ENCODE measurements at places on chromosomes 12 and 14. TPM values are rescaled to one million over a fixed set of nuclear protein-coding genes. Genes with fewer than 3 reads are reported as not detected.
A peak's percentile ranks its signal among the peaks of the same experiment; 100 is the strongest.

Gene NKX2-1
- total RNA-seq: not detected

Gene FAM186B
- total RNA-seq: under 0.01 TPM

Gene MIA2
- total RNA-seq: 11.9 TPM

Gene KITLG
- total RNA-seq: 71.7 TPM

Gene B4GALNT1
- 4.2 TPM for total RNA-seq

Gene SSPN
- 67.8 TPM for total RNA-seq

Gene RD3L
- not detected for total RNA-seq

Gene POTEM
- total RNA-seq: not detected

Gene OAS1
- 10.1 TPM for total RNA-seq

Gene SIX1
- total RNA-seq: 0.46 TPM

GRCh38 chr12:13197526-13198143, 1.1 kb downstream of the EMP1 start:
- peak overlapping the region; percentile 77 for H3K27ac ChIP-seq
- H3K36me3 ChIP-seq: no peaks in the 10 kb centered on the region
- peak overlapping the region; percentile 54 for H3K4me3 ChIP-seq
- peaks cover 47% of the 10 kb centered on the region for H3K4me1 ChIP-seq

DNA sequence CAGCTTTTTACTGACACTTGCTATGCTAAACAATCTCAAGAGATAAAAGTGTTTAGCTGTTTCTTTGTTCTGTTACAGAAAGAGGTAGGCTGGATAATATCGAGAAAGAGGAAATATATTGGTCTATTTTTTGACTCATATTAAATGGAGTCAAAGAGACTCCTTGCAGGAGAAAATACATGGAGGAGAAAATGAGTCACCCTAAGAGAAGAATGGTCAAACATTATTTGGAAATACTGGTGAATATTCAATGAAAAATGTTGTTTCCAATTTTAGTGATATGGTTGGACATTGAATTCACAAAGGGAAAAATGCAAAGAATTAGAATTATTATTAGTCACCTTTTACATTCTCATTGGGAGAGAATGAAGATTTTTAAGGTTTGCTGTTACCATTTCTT, 3.2 kb downstream of the KCNJ8 start:
- H3K27me3 ChIP-seq: no peaks in the 10 kb centered on the region
- peaks cover 32% of the 10 kb centered on the region for H3K4me1 ChIP-seq
- H3K4me3 ChIP-seq: peak overlapping the region; percentile 0

- H3K4me3 ChIP-seq: no peak overlapping the region
- no peaks in the 10 kb centered on the region for H3K36me3 ChIP-seq
- no peaks in the 10 kb centered on the region for H3K27me3 ChIP-seq
- no peak for DNase-seq
- H3K27ac ChIP-seq: no peak overlapping the region
Observed at GRCh38 chr14:69547701-69548348, 26.8 kb downstream of the CCDC177 start.

GRCh38 chr12:2666411-2666810, 128.4 kb upstream of the FKBP4 start:
- H3K4me3 ChIP-seq: no peak overlapping the region
- no peak for DNase-seq
- H3K36me3 ChIP-seq: peaks cover 91% of the 10 kb centered on the region
- H3K27ac ChIP-seq: no peak overlapping the region
- no peaks in the 10 kb centered on the region for H3K4me1 ChIP-seq

DNA sequence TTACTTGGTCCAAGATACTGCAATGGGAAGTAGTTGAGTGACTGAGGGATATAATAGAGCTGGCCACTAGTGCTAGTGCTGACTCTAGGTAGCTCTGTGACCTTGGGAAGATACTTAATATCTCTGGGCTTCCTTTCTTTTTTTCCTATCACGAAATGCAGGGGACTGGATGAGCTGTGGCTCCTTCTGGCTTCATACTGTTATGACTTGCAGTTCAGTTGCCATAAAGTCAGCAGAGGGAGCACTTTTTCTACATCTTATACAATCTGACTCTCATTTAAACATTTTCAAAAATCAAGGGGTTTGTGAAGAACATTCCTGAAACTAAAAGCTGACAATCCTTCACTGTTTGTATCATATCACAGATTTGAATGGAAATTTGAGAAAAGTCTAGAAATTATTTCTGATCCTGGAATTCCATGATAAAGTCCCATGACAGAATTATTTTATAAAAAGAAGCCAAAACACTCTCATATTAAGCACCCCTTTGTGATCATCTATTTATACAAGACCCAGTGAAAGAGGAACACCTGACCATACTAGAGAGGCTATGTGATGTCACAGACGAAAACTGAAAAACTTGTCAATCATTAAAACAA, 5.3 kb downstream of the BHLHE41 start:
- H3K27ac ChIP-seq: peak overlapping the region; percentile 97
- H3K27me3 ChIP-seq: no peaks in the 10 kb centered on the region
- H3K4me3 ChIP-seq: no peak overlapping the region
- H3K4me1 ChIP-seq: peaks cover 68% of the 10 kb centered on the region

GRCh38 chr14:101781240-101782061, 19.9 kb downstream of the PPP2R5C start:
- peaks cover 21% of the 10 kb centered on the region for H3K4me1 ChIP-seq
- no peaks in the 10 kb centered on the region for H3K27me3 ChIP-seq
- H3K27ac ChIP-seq: no peak overlapping the region
- H3K36me3 ChIP-seq: no peaks in the 10 kb centered on the region
- DNase-seq: peak; percentile 80

GRCh38 chr12:77734214-77734883, 96.3 kb upstream of the NAV3 start:
- H3K4me1 ChIP-seq: no peaks in the 10 kb centered on the region
- no peak overlapping the region for H3K27ac ChIP-seq
- no peak overlapping the region for H3K4me3 ChIP-seq
- DNase-seq: no peak

DNA sequence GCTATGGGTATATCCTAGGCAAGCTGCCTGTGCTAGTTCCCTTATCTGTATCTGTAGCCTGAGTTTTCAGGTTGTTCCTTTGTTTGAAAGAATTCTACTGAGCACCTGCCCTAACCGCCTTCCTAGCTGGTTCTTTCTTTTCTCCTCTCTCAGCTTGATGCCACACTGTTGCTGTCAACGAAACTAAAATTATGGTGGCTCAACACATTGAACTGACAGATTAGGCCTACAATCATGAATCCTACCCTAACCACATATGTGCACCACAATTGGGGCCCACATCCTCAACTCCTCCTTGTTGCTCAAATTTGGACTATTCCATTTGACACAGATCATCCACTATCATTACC, 36.2 kb upstream of the RESF1 start:
- H3K27ac ChIP-seq: no peak overlapping the region
- no peak overlapping the region for H3K4me3 ChIP-seq
- H3K4me1 ChIP-seq: no peaks in the 10 kb centered on the region
- no peaks in the 10 kb centered on the region for H3K36me3 ChIP-seq

- H3K4me3 ChIP-seq: no peak overlapping the region
- H3K4me1 ChIP-seq: no peaks in the 10 kb centered on the region
- H3K27ac ChIP-seq: no peak overlapping the region
- no peaks in the 10 kb centered on the region for H3K36me3 ChIP-seq
- H3K27me3 ChIP-seq: no peaks in the 10 kb centered on the region
Observed at GRCh38 chr14:106681568-106681967, 1155.2 kb downstream of the TMEM121 start.

- no peaks in the 10 kb centered on the region for H3K36me3 ChIP-seq
- peak overlapping the region; percentile 91 for H3K27ac ChIP-seq
- peak; percentile 10 for DNase-seq
- H3K27me3 ChIP-seq: no peaks in the 10 kb centered on the region
- peaks cover 15% of the 10 kb centered on the region for H3K4me1 ChIP-seq
Observed at GRCh38 chr14:89040080-89040459, 215.6 kb downstream of the TTC8 start.

DNA sequence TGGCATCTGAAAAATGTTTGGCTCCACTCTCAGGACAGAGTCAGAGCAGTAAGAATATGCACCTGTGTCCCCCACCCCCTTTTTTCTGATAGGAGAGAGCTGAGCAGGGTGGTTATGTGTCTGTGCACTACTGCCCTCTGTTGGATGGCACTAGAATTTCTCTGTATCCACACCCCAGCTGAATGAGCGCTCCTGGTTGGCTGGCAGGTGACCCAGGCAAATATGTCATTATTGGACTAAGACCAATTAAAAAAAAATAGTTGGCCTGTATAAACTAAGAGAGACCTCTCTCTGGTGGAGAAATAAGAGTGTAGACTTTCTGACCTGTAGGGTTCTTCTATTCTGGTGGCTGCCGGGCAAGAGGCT, 107.0 kb downstream of the PTCSC3 start:
- H3K36me3 ChIP-seq: no peaks in the 10 kb centered on the region
- H3K4me1 ChIP-seq: peaks cover 10% of the 10 kb centered on the region
- no peak for DNase-seq
- H3K4me3 ChIP-seq: no peak overlapping the region

DNA sequence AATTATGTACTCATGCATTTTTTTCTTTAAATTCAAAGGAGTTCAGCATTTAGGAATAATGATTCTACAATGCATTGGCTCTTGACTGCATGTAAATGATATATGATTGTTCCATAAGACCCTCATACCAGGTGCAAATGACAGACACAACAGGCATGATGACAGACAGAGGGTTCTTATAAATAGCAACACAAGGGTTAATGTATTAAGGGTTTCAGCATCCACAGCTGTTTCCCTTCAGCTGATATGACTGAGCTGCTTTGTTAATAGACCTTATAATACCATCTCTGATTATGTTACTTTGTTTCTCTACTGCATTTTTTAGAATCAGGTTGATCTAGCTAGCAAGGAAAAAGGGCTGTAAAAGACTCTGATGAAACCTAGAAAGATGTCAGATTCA, 90.8 kb upstream of the TMTC2 start:
- DNase-seq: no peak
- H3K4me3 ChIP-seq: no peak overlapping the region
- no peaks in the 10 kb centered on the region for H3K27me3 ChIP-seq

- H3K27ac ChIP-seq: no peak overlapping the region
- no peaks in the 10 kb centered on the region for H3K27me3 ChIP-seq
- H3K4me1 ChIP-seq: no peaks in the 10 kb centered on the region
- H3K4me3 ChIP-seq: no peak overlapping the region
- H3K36me3 ChIP-seq: peaks cover 15% of the 10 kb centered on the region
Observed at GRCh38 chr12:82407481-82407880, 49.2 kb downstream of the METTL25 start.

- no peak within 1 kb of the TSS for H3K27ac ChIP-seq
- H3K4me3 ChIP-seq: peak within 1 kb of the TSS; percentile 42
- DNase-seq: no peak
- peaks cover 24% of the 10 kb centered on the region for H3K4me1 ChIP-seq
Observed at GRCh38 chr12:110846615-110847566, at the start of gene CCDC63. Gene CCDC63 (plus strand): TSS chr12:110846987. CDS start chr12:110852955, 5,968 bp downstream.

- H3K4me1 ChIP-seq: no peaks in the 10 kb centered on the region
- no peaks in the 10 kb centered on the region for H3K36me3 ChIP-seq
- H3K4me3 ChIP-seq: no peak overlapping the region
- no peak overlapping the region for H3K27ac ChIP-seq
- DNase-seq: no peak
Observed at GRCh38 chr12:106696681-106697417, 77.6 kb upstream of the RIC8B start.

DNA sequence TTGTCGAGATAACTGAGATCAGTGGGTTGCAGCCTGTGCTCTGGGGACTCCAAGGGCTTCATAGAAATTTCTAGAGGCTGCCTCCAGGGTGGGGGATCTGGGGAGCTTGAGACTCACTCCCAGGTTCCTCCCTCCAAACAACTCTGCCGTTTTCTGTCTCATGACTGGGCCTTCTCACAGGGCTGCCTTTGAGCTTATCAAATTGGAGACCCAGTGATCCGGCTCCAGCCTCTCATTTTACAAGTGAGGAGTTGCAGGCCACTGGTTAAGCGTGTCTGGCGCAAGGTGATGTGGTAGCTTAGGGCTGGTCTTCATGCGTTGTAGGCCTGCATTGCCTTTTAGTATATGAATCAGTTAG, 85.8 kb downstream of the SLC25A47 start:
- no peak for DNase-seq
- no peaks in the 10 kb centered on the region for H3K27me3 ChIP-seq
- H3K4me3 ChIP-seq: no peak overlapping the region
- no peak overlapping the region for H3K27ac ChIP-seq
- H3K4me1 ChIP-seq: peaks cover 10% of the 10 kb centered on the region
- H3K36me3 ChIP-seq: no peaks in the 10 kb centered on the region

DNA sequence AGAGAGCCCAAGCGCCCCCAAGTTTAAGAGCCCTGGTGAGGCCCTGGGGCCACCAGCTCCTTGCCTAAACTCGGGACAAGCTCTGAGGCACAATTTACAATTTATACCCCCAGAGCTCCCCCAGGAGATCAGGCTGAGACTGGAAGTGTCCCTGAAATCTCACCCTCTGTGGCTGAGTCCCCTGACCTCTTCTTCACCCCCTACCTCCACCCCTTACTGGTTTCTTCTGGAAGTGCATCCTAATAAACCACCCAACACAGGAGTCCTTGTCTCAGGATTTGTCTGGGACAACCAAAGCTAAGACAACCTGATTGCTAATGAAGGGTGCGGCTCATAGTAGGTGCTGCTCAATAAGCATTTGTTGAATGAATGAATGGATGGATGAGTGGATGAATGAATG, 206.4 kb downstream of the BCL11B start:
- H3K27me3 ChIP-seq: no peaks in the 10 kb centered on the region
- no peaks in the 10 kb centered on the region for H3K36me3 ChIP-seq
- no peak for DNase-seq
- no peak overlapping the region for H3K27ac ChIP-seq
- no peaks in the 10 kb centered on the region for H3K4me1 ChIP-seq

DNA sequence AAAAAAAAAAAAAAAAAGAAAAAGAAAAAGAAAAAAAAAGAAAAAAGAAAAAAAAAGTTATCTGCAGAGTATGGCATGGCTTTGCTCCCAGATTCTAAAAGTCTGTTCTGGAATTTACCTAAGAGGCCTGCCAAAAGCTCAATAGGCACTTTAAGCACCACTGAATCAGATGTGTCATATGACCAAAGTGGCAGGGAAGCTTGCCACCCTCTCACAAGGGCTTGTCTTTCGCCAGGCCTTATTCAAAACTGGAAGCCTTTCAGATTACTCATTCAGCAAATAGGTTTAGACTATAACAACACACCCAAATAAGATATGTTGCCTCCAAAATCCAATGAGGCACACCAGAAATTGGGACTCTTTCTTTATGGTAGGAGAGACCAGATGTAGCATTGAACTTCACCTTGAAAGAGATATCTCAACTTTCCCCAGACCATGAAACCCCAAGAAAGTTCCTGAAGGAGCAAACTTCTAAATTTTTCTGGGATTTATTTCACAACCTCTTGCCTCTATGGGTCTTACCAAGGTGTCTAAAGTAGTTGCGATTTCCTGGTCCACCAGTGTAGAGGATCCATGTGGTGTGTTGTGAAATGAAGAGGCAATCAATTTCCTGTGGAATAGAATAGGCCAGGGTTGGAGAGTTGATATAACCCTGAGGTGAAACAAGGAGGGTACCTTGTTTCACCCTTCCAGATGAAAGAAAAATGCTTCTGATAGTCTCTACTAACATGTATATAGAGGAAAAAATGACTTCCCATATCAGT, 218.8 kb downstream of the DAD1 start:
- H3K36me3 ChIP-seq: no peaks in the 10 kb centered on the region
- no peak overlapping the region for H3K27ac ChIP-seq
- no peaks in the 10 kb centered on the region for H3K27me3 ChIP-seq
- no peak overlapping the region for H3K4me3 ChIP-seq
- DNase-seq: no peak
- H3K4me1 ChIP-seq: peaks cover 19% of the 10 kb centered on the region

- no peak overlapping the region for H3K4me3 ChIP-seq
- peaks cover 74% of the 10 kb centered on the region for H3K36me3 ChIP-seq
- no peaks in the 10 kb centered on the region for H3K27me3 ChIP-seq
- no peak for DNase-seq
Observed at GRCh38 chr14:64438181-64438841, 27.0 kb upstream of the AKAP5 start.

GRCh38 chr14:58873228-58873953, 235.6 kb downstream of the DACT1 start:
- no peaks in the 10 kb centered on the region for H3K27me3 ChIP-seq
- H3K4me1 ChIP-seq: no peaks in the 10 kb centered on the region
- DNase-seq: no peak
- H3K4me3 ChIP-seq: no peak overlapping the region
